ENCODE measurements at places on chromosomes 3 and 15.

GRCh38 chr3:174613173-174613572, 246.0 kb upstream of the NAALADL2 start:
- no peak for DNase-seq

DNA sequence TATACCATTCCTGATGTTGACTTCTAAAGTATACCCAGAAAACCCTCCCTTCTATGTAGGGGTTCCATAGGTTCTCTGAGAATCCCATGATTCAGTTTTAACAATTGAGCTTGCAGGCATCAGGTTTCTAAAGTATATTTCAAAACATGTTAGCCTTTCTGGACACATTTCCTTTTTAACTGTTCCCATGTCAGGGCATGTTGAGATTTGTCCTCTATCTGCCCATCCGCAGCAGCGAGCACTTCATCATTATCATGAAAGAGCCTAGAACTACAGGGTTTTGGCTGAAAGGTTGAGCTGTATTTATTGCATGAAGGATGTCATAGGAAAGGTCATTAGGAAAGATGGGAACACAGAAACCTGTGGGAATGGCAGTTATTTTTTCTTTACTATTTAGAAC, 201.1 kb upstream of the BHLHE40 start:
- DNase-seq = no peak

DNA sequence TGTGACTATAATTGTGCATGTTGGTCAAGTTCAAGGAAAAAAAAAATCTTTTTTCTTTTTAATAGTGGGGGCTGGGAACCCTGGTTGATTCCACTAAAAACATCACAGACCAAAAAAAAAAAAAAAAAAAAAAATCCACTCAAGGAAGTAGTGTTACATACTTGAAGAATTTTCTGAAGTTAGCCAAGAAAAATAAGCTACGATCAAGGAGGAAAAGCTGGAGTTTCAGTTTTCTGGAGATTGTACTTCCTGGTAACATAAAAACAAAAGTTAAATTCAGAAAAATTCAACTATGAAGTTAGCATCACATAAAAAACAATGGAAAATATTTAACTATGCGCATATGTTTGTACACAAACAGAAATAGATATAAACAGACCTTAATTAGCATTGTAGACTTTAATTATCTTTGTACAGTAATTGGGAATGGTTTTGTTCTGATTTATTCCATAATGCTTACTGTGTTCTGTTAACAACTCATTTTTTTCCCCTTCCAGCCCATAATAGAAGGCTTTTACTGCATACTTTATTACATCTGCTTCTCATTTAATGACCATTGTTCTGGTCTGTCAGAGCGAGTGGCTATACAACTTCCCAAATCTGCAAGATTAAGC, 194.3 kb downstream of the RORA start:
- DNase-seq = no peak

DNA sequence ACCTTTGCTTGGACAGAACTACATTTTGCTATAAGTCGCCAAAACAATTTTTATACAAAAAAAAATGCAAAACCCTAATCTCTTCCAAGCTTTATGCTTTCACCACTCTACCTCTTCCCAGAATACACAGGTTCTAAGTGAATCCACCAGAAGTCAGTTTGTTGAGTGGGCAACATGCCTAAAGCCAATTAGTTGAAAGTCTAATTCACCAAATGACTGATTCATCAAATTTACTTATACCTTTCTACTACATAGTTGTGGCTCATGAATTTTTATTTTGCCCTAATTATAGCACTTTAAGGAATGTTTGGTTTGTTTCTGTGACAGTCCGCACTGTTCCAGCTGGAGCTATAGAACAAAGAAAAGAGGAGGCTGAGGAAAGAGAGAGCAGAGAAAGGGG, 265.9 kb upstream of the TGFBR2 start:
- no peak for DNase-seq

- DNase-seq = no peak
Measured at GRCh38 chr15:65945616-65946015, 76.3 kb downstream of the RAB11A start.

- DNase-seq = no peak
Measured at GRCh38 chr3:152084441-152085158, 184.1 kb upstream of the MBNL1 start.

DNA sequence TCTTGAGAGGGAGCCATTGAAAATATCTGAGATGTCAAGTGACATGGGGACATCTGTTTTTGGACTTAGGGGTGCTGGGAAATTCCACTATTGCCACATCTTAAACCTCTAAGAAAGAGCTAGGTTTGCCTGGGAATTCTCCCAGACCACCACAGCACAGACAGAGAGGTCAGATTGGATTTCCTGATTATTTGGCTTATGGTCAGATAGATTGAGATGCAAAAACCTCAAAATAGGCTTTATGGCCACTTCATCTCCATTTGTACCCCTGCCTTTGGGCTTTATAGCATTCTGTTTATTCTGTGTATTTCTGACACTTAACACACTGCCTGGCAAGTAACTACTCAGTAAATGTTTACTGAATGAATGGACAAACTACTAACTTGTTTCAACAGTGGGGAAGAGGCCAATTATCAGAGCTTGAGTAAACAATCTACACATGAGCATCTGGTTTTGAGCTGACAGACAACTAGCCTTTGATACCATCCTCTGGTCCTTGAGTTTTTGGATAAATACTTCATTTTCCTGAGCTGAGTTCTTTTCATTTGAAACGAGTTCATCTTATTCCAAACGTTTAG, 81.8 kb downstream of the TP63 start:
- no peak for DNase-seq

- no peak for DNase-seq
Measured at GRCh38 chr15:28114721-28115622, 15.9 kb upstream of the OCA2 start.

- no peak for DNase-seq
Measured at GRCh38 chr3:3296979-3297381, 117.5 kb upstream of the CRBN start.

- no peak for DNase-seq
Measured at GRCh38 chr15:62846131-62846804, 196.3 kb upstream of the TPM1 start.

DNA sequence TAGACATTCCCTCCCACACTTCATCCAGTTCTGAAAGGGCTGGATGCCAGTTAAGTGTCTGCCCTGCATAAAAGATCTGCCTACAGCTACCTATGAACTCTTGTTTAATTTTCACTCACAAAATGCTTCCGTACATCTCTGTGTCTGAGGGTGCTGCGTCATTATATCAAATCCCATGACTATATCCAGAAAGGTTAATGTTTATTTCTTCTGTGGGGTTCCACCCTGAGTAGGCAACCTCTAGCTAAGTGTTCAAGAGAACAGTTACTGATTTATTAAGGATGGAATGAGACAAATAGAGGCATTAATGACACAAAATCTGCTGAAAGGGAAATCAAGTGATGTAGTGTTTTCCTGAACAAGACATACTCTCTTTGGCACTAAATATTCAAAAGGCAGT, 220.2 kb downstream of the MTHFS start:
- no peak for DNase-seq

GRCh38 chr15:77107068-77107467, 36.2 kb upstream of the TSPAN3 start:
- no peak for DNase-seq

- DNase-seq = no peak
Measured at GRCh38 chr15:100818927-100819326, 60.7 kb upstream of the ALDH1A3 start.

DNA sequence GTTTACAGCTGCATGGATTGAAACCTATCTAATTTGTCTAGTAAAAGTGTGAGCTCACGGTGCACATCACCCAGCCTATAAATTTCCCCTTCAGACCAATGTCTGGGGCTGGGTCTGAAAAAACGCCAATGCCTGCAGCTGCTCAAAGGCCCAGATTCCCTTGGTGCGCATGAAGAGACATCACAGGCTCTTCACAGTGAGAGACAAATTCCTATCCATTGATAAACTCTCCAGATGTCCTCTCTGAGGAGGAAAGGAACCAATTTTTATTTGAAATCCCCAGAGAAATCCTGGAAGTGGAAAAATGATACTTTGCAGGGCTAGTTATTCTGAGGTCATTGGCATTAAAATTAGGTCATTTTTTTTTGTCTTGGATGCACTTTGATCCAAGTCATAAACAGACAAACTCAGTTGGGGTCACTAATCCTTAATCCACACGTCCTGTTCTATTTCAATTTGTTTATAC, 360.5 kb downstream of the EPHA3 start:
- DNase-seq = no peak

DNA sequence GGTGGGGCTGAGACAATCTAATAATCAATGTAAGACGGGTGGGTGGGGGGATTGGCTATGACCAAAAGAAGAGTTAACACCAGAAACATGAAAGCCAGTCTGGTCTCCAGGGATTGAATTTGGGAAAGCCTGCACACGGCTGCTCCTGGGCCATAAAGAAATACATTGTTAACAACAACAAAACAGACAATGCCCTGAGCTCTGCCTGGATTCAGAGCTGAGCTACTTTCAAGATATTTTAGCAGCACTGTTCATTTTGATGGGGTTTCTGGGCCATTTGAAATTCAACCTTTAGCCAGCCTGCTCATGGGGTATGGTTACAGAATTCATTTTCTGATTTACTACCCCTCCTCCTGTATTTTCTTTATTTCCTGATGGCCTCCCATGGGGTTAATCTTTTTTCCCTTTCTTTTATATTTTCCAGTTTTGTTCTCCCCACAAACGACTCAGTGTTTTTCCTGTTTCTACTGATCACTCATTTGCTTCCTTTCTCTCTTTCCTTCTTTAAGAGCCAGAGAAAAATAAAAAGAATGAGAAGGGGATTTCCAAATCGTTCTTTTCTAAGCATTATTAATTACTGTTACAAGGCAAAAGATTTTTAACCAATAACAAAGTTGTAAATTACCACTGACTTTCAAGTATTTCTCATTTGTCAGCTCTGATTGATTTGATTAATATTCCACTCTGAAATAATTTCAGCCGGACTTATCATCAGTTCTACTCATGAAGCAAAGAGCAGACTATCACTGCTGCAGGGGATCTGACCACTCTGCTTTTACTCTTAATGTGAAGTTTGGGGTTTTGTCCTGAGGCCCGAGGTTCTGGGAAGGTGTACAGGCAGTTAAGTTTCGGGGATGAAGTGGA, 19.6 kb downstream of the NR2F2 start:
- DNase-seq = no peak
